ENCODE measurements at places on chromosomes 6 and 20.

- DNase-seq = no peak
Observed at GRCh38 chr6:138017166-138017757, 90.0 kb downstream of the PERP start.

GRCh38 chr6:169529931-169530751, 171.7 kb downstream of the WDR27 start:
- DNase-seq = no peak

- no peak for DNase-seq
Observed at GRCh38 chr20:19110285-19110684, 102.2 kb upstream of the SLC24A3 start.

GRCh38 chr20:44542890-44543289, 21.0 kb upstream of the SERINC3 start:
- DNase-seq = no peak

DNA sequence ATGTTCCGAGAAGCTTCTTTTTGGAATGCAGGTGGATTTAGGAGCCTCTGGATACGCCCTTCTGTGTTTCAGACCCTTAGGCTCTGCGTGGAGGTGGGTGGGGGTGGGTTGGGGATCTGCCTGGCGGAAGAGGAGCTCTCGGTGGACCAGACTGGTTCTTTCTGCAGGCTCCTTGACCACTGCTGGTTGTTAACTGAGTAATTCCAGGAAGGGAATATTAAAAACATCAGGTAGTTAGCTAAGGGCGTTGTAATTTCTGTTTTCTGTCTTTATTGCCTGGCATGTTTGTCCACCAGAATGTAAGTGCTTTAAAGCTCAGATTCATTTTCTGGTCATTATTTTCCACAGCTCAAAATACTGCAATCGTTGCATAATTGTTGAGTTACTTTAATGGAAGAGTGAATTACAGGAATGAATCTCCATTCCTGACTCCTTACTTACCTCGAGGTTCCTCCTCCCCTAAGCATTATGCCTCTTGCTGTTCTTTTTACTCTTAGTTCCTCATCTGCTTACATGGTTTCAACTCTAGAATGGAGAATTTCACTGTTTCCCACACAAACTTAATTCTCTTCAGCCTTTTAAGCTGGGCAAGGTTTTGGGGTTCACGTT, 5.9 kb downstream of the CDYL start:
- no peak for DNase-seq

GRCh38 chr6:125944434-125944816, 12.1 kb upstream of the HINT3 start:
- no peak for DNase-seq

DNA sequence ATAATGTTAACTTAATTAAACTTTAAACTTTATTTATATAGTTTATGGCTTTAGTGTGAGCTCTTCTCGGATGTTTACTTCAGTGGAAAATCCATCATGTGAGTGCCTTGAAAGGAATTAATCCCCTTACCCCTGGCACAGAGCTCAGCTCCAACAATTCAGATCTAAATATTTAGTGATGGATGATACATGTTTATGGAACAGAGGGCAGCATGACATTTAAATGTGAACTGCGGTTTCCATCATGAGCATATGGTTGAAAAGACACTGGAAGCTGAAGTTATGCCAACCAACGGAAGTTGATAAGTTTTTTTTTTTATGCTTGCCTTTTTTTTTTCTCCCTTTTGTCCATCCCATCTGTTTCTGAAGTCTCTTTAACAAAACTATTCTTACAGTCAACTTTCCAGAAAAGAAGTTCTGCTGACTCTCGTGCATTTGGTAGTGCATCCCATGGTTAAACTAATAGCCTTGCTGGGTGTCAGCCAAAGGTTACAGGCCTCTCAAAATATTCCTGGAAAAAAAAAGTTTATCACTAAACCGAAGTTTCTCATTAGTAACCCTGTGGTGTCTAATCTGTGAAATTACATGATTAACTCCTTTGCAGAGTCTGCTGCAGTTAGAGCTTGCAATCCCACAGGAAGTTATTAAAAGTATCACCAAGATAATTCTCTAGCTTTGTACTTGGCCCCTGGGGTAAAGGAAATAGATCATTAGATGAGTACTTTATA, 243.9 kb upstream of the TCF21 start:
- DNase-seq = no peak

DNA sequence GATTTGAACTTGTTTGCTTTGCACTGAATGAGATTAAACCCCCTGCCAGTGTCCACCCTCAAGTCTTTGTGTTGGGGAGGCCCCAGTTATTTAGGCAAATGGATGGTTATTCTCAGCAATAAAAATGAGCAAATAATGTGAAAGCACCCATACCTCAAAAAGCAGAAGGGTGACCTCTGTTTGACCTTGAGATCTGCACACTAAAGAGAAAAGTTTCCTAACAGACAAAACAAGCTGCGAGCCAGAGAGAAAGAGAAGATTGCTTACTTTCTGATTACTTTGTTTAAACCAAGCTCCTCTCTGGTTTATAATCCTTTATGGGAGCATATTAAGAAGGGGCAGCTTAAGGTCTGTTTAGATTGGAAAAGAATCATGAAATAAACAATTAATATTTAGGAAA, 30.4 kb upstream of the TRERF1 start:
- DNase-seq = no peak

GRCh38 chr6:169092375-169092774, 161.3 kb downstream of the THBS2 start:
- DNase-seq = no peak

DNA sequence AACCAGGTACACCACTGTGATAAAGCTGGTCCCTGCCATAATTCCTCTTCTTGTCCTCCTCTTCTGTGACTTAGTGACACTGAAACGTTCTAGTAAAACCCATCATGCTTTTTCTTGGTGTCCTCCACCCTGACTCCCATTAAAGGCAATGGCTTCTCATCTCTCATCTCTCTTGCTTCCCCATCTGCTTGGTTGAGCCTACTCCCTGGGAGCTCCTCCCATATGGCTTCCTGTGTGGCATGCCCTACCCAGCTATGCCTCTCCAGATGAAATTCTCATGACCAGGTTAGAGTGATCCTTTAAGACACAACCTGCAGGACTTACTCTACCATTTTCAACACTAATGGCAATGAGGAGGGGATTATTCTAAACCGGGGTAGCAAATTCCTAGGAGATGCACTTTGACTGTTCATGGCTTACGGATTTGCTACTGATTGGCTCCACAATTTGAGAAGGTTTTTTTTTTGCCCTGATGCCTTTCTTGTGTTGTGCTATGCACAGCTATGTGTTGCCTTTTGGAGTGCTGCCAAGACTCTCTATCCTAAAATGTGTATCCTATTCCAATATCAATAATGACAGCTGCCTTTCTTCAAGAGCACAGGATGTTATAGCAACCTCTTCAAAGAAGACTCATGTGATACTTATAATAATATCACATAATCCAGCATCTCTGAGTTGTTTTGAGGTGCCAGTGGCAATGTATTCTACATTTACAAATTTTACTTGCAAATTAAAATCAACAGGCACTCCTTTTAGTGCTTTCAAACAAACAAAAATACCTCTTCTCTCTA, 6.1 kb downstream of the SIRPG start:
- DNase-seq = no peak

DNA sequence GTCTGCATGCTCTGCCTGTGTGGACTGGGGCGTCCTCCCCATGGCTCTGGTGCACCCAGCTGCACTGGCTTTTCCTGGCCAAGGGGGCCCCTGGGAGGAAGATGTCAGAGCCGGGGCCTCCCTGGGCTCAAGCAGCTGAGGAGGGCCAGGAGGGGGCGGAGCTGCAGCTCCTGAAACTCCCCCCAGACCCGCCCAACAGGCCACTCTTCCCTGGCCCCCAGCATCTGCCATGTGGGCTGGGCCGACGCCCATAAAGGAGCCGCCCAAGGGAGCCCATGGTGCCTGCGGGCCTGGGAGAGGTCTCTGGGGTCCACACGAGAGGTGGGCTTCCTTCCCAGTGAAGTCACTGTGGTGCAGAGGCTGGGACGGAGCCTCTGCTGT, 4.0 kb downstream of the RBBP8NL start:
- DNase-seq = no peak

DNA sequence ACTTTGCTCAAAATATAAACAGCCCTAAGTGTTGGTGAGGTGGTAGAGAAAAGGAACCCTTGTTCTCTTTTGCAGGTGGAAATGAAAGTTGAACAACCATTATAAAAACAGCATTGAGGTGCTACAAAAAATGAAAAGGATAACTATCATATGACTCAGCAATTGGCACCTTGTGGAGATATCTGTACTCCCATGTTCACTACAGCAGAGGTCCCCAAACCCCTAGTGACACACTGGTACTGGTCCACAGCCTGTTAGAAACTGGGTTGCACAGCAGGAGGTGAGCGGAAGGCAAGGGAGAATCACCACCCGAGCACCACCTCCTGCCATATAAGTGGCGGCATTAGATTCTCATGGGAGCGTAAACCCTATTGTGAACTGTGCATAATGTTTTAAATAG, 267.4 kb upstream of the THEMIS start:
- no peak for DNase-seq

- no peak for DNase-seq
Observed at GRCh38 chr6:12173661-12174060, 116.5 kb upstream of the EDN1 start.

DNA sequence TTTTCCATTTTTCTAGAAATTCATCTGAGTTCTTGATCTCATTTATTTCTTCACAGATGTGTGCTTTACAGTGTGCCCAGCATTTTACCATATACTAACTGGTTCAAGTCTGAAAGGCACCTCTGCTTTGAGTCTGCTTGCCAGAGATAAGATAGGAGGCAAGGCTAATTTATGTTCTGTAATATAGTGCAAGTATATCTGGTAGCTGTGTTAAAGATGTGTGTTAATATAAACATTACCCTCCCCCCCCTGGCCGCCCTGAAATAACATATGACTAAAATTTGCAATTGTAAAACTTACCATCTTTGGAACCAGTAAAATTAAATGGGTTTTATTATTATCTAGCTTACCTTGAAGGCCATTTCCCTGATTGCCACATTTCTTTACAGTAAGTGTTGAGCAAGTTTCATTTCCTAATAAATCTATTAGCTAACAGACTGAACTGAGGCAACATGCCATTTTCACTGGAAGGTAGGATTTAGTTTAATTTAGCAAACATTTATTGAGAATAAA, 2.7 kb downstream of the FBXO9 start:
- no peak for DNase-seq

DNA sequence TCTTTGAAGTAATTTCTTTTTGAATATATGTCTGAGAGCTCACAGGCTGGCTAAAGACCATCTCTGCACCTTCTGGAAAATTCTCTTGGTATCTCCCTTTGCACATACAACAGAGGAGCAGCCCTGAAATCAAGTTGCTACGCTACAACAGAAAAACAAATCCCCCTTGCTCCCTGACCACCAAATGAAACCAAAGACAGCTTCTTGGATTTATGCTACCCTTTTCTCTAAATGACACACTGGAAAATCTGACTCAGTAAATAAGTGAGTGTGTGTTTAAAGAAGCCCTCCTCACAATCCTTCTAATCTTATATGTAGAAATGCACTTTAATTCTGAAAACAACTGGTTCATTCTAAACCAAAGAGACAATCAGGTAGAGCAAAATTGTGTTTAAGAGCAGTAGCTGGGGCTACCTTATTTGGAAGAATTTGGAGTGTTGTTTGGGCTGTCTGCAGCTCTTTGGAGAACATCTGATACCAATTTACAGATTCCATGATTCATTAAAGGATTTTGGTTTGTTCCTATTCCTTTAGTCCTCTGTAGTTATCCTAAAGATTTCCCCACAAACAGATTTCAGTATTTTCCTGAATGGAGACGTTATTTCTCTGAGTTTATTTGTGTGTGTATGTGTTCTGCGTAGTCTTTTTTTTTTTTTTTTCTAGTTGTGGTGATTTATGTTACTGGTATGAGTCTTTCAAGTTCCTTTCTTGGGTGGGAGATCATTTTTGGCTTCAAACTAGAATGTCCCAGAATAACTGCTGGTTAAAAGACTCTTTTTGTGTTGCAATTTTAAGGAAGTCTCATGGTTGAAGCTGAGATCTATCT, 36.4 kb upstream of the UTRN start:
- no peak for DNase-seq

- no peak for DNase-seq
Observed at GRCh38 chr20:47198254-47198671, 158.2 kb downstream of the ZMYND8 start.

- DNase-seq = no peak
Observed at GRCh38 chr6:10850728-10851127, 12.4 kb upstream of the MAK start.

GRCh38 chr6:90277302-90278011, 19.2 kb downstream of the BACH2 start:
- DNase-seq = no peak

- DNase-seq = peak; percentile 47
Observed at GRCh38 chr6:107823047-107823557, 1.0 kb downstream of the SCML4 start.

DNA sequence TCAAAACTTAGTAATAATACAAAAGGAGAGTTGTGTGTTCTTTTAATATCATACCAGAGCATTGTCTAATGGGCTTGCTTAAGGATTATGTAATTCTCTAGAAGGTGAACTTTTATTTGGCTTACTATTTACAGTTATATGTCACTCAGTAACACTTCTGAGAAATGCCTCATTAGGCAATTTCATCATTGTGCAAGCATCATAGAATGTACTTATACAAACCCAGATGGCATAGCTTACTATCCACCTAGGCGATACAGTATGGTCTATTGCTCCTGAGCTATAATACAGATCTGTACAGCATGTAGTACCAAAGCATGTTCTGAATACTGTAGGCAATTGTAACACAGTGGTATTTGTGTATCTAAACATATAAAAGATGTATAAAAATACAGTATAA, 340.1 kb downstream of the PHF3 start:
- DNase-seq = no peak

DNA sequence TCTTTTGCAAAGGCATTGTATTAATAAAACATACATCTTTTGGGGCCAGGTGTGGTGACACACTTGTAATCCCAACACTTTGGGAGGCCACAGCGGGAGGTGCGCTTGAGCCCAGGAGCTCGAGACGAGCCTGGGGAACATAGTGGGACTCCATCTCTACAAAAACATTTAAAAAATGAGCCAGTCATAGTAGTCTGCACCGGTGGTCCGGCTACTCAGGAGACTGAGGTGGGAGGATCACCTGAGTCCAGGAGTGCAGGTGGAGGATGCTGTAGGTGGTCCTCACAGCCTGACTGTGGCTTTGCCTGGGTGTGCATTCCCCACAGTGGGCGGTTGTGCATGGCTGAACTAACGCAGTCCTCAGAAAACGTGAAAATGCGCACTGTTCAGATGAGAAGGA, 162.5 kb downstream of the DLL1 start:
- DNase-seq = no peak

Measured in activated CD4-positive, alpha-beta T cell treated with anti-CD3 and anti-CD28 coated beads for 4 hours (primary cell).